ENCODE measurements at places on chromosomes 11 and 22.

DNA sequence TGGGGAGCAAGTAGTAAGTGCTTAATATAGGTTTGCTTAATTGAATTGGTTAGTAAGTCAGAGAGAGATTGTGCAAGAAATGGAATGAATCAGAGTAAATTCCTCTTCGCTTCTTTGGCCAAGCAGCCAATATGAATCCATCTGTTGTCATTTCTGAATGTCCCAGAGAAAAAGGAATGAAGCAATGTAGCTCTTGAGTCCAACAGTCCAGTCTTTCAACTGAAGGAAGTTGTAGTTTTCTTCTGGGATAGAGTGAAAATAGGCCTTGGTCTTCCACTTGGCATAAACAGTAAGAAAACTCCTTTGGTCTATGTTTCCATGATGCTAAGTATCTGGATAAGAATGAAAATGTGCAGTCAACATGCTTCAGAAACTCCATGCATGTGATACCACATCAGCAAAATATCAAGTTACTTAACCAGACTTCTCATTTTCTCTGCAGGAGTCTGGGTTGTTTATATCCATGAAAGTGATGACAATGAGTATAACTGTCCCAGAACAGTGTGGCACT, 1.8 kb upstream of the FIBIN start:
- DNase-seq, result no peak

DNA sequence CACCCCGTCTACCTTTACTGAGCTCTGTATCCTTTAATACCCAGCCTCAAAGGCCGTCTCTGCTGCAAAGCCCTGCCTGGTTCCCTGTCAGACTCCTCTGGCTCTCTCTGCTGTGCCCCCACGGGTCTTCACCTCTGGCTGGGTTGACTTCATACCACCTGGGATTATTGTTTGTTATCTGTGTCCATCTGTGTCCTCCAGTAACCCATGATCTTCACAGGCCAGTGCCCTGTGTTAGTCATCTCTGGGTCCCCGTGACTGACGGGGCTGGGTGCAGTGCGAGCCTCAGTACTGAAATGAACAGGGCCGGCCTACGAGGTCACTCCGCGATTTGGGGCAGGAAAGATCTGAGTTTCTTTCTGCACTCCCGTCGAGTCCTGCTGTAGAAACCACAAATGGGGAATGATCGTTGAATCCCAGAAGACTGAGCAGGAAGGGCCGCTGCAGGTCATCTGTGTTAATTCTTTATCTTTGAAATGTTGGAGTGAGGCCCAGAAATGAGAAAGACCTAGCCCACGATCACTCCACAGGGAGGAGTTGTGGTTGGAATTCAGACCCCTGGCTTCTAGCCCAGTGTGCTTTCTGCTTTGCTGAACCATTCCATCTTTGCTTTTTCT, 12.3 kb upstream of the TUB start:
- DNase-seq, result no peak

GRCh38 chr11:119591836-119592310, 137.1 kb downstream of the NECTIN1 start:
- no peak for DNase-seq

DNA sequence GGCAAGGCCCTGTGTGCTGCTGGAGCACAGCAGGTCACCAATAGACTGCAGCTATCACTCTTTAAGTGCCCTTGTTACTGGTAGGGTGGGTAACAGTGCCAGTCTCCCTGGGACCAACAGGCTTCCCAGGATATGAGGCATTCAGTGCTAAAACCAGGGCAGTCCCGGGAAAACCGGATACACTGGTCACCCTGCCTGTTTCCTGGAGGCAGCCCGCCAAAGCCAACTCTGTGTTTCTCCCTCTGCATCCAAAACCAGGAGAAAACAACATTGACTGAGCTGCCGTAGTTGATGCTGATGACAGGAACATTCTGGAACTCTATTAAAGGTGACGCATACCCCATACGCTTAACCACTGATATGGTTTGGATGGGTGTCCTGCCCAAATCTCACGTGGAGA, 149.1 kb downstream of the SHANK2 start:
- DNase-seq, result no peak

DNA sequence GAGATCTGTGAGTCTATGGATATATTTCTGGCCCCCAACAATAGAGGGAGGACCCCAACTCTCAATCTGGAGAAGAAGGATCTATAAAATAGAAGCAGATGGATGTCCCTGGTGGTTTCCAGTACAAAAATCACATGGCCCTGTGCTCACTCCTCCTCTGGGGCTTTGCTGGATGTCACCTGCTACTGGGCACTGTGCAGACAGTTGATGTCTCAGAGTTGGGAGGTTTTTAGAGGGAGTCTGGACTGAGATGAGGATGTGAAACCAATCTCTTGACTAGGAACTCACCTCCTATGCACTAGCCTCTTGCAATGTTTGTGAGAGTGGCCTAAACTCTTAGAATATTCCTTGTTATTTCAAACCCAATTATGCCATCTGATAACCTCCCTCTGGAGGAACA, 107.2 kb downstream of the SCN3B start:
- DNase-seq, result no peak

GRCh38 chr22:37340331-37341262, 58.3 kb downstream of the CYTH4 start:
- no peak for DNase-seq

GRCh38 chr11:36394056-36394455, 98.0 kb downstream of the PRR5L start:
- DNase-seq, result no peak

- DNase-seq, result no peak
Measured at GRCh38 chr11:115215694-115216617, 288.3 kb downstream of the CADM1 start.

DNA sequence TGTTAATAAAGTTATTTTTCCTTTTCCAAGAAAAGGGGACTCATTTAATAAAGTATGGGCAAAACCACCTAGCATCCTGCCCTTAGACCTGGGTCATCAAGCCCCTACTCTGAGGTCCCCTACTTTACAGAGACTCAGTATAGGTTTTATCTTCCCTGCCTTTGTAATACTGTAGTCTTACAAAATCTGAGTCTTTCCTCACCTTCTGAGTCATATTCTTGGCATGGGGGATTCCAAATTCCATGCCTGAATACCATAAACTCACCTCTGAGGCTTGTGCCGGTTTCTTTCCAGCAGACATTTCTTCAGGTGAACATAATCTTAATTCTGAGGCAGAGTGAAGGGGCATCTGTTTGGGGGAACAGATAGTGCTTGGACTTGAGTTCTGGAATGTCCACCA, 282.5 kb downstream of the KCNA4 start:
- no peak for DNase-seq

GRCh38 chr11:65833297-65834030, at the start of gene SNX32:
SNX32 (plus strand) TSS chr11:65833963; CDS start chr11:65834066, 103 bp downstream.
- peak; percentile 98 for DNase-seq

GRCh38 chr11:45754741-45755140, 50.2 kb upstream of the SLC35C1 start:
- DNase-seq, result no peak

GRCh38 chr11:445765-446588, 4.1 kb upstream of the PTDSS2 start:
- DNase-seq, result no peak

GRCh38 chr11:71962428-71963038, 33.7 kb downstream of the RNF121 start:
- DNase-seq, result no peak

DNA sequence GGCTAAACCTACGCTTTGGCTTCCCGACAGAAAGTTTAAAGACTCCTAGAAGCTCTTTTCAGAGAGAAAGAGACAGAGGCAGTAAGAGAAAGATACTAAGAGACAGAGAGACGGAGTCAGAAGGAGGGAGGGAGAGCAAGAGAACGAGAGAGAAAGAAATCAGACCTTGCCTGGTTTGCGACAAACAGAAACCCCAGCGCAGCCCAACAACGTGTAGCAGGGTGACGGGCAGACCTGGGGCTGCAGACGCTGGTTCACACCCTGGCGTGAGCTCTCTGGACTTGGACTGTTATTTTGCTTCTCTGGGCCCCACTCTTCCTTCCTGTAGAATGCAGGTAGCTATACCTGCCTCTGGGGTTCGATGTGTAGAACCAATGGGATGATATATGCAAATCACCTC, 244.4 kb upstream of the SYN3 start:
- no peak for DNase-seq

GRCh38 chr11:9787260-9787659, 123.4 kb downstream of the SWAP70 start:
- DNase-seq, result no peak

DNA sequence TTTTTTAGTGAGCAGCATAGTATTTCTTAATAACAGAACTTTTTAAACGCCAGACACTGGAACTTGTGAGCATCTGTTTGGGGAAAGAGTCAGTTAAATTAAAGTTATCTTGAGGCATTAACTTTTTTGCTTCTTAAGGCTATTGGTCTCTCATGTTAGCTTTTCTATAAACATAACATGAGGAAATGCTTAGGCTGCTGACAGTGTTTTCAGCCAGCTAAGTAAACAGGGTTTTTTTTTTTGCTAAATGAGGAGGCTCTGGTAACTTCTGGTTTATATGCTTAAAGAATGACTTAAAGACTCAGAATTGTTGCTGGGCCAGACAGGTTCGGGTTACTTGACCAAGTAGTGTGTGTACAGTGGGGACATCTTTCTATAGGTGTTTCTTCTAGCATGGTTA, 95.8 kb upstream of the ALKBH3 start:
- no peak for DNase-seq

GRCh38 chr11:106821826-106822225, 196.4 kb downstream of the GUCY1A2 start:
- no peak for DNase-seq

DNA sequence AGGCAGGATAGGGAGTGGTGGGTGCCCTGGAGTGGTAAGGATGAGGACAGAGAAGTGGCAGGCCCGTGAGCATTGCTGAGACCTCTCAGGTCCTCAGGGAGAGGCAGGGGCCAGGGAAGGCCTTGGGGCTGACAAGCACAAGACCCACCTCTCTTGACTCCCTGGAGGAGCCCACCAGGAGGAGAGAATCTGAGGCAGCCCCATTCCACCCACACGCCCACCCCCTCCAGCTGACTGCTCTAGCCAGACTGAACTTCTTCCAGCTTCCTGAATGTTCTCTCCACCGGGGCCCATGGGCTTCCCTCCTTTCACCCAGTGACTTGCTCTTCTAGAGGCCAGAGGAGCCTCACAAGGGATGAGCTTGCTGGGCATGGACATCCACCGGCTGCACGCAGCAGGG, 1403.0 kb downstream of the BRD1 start:
- no peak for DNase-seq

- peak; percentile 64 for DNase-seq
Measured at GRCh38 chr11:77047007-77047927, 13.1 kb downstream of the B3GNT6 start.

GRCh38 chr11:2389377-2390026, 11.0 kb upstream of the TSSC4 start:
- no peak for DNase-seq

DNA sequence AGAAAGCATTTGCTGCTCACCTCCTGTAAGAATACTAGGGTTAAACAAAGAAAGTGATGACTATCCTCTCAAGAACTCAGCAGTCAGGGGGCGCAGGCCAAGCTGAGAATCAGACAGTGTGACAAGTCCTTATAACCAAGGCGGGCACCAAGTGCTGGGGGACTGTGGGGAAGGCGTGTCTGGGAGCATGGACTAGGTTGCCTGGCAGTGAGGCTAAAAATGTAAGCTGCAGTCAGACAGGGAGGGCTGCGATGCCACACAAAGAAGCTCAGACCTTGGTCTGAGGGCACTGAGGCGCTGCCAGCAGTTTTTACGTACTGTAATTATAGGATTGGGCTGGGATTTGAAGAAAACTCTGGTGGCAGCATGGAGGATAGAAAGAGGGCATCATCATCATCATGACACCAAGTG, 73.7 kb downstream of the FLI1 start:
- DNase-seq, result no peak

GRCh38 chr22:18044548-18045271, 20.3 kb upstream of the MICAL3 start:
- DNase-seq, result peak; percentile 87

DNA sequence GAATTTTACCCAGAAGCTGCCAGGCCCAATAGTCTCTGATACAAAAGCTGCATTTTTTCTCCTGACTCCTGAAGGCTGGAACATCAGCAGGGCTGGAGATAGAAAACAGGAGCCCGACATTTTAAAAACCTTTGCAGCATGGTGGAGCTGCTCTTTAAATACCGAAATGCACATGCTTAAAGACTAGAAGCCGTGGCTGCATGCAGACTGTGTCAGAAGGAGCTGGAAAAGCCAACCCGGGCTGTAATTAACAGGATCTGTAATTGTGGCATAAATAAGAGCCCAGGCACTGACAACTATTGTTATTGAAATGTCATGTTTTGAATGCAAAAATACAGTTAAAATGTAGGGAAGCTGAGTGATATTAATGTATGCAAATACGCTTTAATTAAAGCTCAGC, 304.9 kb upstream of the PLET1 start:
- no peak for DNase-seq

DNA sequence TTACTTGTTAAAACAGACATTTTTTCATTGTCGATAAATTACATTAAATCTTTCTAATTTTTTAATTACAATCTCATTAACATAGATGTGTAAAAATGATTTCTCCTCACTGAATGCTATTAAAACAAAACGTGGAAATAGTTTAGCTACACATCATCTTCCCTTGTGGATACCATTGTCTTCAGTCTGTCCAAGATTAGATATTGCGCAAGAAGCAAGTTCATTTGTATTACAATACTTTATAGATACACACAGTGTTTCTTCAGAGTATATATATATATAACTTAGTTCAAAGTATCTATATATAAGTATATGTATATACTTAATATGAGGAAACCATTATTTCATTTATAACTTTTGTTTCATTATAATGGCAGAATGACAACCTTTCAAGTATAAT, 883.3 kb upstream of the CNTN5 start:
- DNase-seq, result no peak

- DNase-seq, result no peak
Measured at GRCh38 chr22:33537059-33537458, 383.2 kb downstream of the LARGE1 start.

GRCh38 chr11:111540114-111540936, at the start of gene LAYN:
LAYN (plus strand) TSS chr11:111540720; CDS start chr11:111540844, 124 bp downstream.
- no peak for DNase-seq

DNA sequence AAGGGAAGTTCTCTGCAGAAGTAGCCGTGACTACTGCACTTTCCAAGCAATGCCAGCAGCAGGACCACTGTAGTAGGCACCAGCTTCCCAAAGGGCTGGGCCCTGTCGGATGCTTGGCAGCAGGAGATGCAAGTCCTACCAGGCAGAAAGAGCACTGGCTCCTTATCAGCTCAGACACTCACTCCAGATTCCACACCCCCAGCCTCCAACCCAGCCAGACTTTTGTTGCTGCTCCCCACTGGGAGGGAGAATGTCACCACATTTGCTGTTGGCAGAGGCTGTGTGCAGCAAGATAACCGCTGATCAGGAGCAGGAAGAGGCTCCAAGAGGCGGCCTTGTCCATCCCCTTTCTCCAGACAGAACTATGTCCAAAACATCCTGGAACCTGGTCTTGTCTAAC, 118.7 kb downstream of the C11orf58 start:
- DNase-seq, result peak; percentile 84
